ENCODE measurements at places on chromosomes 2 and 18.

- no peak for DNase-seq
Measured at GRCh38 chr2:8472545-8473323, 209.1 kb upstream of the ID2 start.

DNA sequence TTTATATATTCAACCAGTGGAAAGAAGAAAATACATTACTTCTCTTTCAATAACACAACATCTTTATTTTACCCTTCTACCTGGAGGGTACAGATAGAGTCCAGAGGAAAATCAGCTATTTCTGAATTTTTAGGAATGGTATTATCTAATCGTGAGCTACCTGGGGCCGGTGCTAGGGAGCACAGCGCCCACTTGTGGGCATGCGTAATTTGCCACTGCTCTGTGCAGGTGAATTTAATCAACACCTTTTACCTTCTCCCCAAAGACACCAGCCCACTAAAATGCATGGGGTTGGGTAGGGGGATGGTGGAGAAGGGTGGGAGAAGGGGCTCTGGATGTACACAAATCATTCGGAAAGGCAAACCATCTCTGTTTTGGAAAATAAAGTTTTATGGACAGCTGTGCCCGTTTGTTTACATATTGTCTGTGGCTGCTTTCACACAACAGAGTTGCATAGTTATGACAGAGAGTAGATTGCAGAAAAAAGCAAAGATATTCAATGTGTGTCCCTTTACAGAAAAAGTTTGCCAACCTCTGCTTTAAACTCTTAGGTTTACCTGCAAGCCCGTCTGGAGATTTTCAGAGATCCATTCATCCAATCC lies 51.5 kb upstream of the DCC start:
- DNase-seq = peak; percentile 0

GRCh38 chr18:54713386-54713785 lies 114.9 kb upstream of the RAB27B start:
- DNase-seq = no peak

- no peak for DNase-seq
Measured at GRCh38 chr2:161238560-161239325, 69.5 kb upstream of the PSMD14 start.

GRCh38 chr18:73696698-73697097 lies 450.9 kb downstream of the FBXO15 start:
- no peak for DNase-seq

DNA sequence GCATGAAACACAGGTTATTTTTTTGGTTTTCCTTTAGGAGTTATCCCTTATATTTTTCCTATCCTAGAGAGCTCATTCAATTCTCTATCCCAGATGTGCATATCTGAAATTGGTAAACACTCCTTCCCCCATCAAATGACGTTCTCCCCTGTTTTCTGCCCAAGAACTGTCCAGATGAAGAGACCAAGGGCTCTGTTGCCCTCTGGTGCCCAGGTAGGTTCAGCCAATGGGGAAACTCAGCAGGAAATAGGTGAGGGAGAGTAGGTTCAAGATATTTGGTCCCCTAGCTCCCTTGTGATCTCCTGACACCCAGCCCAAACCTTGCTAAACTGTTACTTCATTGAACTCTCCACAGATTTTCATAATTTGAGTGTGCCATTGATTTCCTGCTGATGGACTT lies 14.1 kb upstream of the INO80C start:
- no peak for DNase-seq

- DNase-seq = no peak
Measured at GRCh38 chr2:45612731-45613130, 1.7 kb upstream of the SRBD1 start.

GRCh38 chr18:69035756-69036155 lies 237.9 kb downstream of the CCDC102B start:
- no peak for DNase-seq

DNA sequence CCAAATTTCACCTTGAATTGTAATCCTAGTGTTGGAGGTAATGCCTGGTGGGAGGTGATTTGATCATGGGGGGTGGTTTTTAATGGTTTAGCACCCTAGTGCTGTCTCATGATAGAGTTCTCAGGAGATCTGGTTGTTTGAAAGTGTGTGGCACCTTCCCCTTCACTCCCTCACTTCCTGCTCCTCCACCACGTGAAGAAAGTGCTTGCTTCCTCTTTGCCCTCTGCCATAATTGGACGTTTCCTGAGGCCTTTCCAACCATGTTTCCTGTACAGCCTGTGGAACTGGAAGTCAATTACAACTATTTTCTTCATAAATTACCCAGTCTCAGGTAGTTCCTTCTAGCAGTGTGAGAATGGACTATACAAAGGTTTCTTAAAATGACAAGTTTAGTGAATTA lies 251.8 kb upstream of the NETO1 start:
- DNase-seq = no peak

DNA sequence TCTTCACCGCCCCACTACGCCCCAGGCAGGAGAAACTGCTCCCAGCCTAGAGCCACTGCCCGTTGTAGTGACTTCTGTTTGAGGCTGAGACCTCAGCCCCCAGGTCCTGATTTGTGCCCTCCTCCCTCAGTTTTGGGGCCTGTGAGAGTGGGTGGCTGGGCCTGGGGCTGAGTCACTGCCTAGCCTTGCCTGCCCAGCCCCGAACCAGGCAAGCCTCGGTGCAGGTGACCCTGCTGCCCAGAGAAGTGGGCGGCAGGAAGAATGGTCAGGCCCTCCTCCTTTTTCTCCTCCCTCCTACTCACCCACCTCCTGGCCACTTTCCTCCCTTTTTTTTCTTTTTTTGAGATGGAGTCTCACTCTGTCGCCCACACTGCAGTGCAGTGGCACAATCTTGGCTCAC lies 66.6 kb downstream of the ZFP36L2 start:
- no peak for DNase-seq

- DNase-seq = no peak
Measured at GRCh38 chr2:44769349-44770011, 172.0 kb upstream of the SIX3 start.

DNA sequence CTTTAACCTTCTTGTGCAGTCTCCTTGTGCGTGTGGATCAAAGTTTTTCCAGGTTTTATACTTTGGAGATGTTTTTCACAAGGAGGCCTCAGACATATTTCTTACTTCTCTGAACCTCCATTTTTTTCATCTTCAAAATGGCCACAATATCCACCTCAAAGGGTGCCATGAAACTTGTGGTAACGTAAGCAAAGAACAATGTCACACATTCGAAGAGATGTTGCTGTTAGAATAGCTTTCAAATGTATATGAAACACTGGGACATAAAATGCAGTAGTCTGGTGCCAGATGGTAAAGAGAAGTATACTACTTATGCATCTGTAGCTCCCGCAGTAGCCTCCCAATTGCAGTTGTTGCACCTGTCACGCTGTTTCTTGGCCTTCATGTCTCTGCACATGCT lies 2.6 kb upstream of the KRCC1 start:
- DNase-seq = no peak

DNA sequence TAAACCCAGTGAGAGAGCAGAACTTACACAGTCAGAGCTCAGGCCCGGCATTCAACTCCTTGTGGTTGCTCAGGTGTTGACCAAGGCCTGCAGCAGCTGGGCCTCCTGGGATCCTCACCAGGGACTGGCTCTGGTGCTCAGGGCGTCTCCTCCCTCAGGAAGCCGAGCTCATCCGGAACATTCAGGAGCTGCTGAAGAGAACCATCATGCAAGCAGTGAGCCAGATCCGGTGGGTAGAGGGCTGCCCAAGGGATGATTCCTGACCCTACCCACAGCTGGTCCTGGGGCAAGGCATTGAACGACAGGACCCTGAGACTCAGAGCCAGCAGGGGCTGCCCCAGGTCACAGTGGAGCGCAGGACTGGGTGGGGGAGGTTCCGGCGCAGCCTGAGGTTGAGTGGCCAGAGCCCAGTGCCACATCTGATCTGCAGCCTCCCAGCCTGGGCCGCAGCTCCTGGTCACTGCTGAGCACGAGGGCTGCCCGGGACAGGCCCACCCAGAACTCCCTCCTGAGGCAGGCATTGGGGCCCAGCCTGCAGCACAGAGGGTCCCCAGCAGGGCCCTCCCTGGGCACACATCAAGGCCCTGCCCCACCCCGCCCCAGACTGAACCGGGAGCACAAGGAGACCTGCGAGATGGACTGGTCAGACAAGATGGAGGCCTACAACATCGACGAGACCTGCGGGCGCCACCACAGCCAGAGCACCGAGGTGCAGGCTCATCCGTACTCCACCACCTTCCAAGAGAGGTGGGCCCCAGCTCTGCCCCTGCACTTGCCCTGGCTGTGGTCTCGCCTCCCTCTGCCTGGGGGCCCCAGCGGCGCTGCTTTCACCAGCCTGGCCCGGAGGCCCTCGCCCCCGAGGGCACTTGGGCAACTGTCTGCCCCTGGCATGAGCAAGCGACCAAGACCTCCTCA lies 2.4 kb downstream of the TEKT4 start:
- no peak for DNase-seq

- peak; percentile 43 for DNase-seq
Measured at GRCh38 chr2:176001281-176001915, 669 bp downstream of the LNPK start.

Measured in SW 1271 (cell line).